SJSA1 (cell line): ENCODE measurements at places on chromosomes 4 and X.

DNA sequence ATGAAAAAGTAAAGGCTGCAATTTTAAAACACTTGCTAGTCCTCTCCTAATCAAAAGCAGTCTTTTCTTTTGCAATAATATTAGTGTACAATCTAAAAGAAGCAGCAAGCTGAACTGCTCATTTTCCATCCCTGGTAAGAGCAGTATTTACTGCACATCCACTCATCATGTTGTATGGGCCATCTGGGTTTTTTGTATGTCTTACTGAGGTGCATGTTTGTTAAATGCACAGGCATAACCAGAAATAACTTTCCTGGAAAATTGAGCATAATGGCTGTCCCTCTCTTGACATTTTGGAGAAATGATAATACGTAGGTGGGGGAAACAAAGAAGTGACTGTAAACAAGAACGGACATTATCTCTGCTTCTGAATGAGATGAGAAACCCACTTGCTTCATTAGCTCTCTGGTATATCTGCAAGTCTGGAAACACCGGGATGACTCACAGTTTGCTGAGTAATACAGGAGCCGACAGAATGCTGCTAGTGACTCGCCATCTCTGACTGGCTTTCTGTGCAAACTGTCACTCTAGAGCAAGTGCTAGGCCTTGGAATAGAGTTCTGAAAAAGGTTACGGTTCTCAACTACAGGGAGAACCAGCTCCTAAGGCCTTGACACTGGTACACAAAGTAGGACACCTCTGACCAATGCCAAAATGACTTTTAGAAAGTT, 85.7 kb upstream of the MTM1 start:
- DNase-seq: no peak

DNA sequence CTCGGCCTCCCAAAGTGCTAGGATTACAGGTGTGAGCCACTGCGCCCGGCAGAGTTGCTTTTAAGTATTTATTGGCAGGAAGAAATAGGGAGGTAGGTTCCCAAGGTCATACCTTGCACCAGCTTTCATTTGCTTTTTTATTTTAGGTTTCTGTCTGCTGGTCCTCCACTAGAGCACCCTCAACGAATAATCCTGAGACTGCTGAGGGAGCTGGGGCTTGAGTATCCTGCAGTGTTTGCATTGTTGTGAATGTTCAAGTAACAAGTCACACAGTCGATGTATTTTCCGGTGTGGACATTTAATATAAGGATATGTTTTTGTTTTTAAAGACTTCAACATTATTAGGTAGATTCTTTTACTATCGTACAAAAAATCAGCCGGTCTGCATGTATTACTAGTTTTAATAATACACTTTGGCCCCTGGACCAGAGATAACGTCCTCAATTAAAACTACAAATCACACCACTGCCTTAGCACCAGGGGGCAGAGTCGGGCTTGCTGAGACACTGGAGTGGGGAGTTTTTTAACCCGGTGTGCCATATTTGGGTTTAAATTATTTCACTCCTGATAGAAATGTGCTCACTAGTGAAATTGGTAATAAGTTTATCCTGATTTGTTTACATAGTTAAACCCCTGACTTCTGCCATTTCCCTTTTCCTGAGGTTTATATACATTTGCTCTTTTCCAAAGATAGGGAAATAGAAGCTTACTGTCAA, 11.6 kb downstream of the SMIM20 start:
- DNase-seq: no peak

- DNase-seq: peak; percentile 36
Observed at GRCh38 chr4:1809754-1810502, 16.8 kb downstream of the FGFR3 start.

GRCh38 chr4:173699841-173700475, 169.9 kb upstream of the HAND2 start:
- no peak for DNase-seq

GRCh38 chr4:10455133-10455532, 2.1 kb downstream of the ZNF518B start:
- DNase-seq: no peak

GRCh38 chrX:52353838-52354237, 15.0 kb upstream of the XAGE2 start:
- DNase-seq: no peak

DNA sequence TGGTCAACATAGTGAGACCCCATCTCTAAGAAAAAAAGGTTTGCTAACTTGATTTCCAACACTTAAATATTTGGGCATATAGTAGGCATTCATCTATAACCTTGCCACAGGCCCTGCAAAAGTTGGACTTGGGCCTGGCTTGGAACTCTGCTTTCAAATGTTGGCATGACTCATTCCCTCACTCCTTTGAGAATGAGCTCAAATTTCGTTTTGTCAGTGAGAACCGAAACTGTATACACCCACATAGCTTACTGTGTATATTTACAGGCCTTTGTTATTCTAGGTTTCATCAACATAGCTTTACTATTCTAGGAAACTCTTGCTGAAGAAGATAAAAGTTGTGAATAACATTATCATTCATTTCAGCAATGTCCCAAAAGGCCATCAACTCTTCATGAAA, 88.7 kb upstream of the ELOVL6 start:
- peak; percentile 58 for DNase-seq

DNA sequence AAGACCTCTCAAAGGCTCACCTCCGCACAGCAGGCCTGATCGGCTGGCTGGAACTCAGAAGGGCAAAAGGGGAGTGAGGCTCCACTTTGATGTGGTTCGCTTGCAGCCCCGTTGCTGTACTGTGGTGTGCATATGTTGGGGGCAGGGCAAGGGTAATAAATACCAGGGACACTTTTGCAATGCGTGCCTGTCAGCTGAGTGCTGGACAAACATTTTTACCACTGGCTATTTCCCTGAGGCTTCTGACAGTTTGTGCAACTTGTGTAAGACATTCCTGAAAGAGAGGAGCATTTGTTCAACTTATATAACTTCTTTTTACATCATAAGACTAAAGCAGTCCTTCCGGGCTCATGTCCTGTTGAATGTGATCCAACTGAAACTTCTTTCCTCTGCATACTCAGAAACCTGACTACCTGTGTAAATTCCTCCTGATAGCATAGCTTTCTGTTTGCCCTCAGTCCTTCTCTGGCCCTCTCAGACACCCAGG, 82.3 kb downstream of the SPRY1 start:
- peak; percentile 48 for DNase-seq

- DNase-seq: no peak
Observed at GRCh38 chr4:2389691-2390090, 28.8 kb downstream of the ZFYVE28 start.

DNA sequence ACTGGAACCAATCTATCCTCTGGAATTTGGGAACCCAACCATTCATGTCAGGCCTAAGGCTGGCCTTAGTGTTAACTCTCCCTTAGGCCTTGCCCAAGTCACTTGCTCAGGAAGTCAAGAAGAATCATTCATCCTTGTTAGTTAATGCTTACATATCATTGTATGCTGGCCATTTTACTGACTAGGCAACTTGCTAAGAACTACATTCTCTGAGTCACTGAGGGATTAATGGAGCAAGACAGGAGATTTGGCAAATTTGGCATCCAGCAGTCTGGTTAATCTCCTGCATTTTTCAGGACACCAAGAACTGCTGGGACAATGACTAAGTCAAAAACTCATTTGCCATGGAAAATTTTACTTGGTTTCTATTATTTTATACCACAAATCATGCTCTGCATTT, 115.8 kb upstream of the DDIT4L start:
- no peak for DNase-seq

- DNase-seq: no peak
Observed at GRCh38 chrX:10360116-10360515, 203.3 kb downstream of the CLCN4 start.

- DNase-seq: peak; percentile 48
Observed at GRCh38 chr4:95548738-95549245, at the start of gene UNC5C. Gene UNC5C (minus strand): TSS chr4:95548973.

DNA sequence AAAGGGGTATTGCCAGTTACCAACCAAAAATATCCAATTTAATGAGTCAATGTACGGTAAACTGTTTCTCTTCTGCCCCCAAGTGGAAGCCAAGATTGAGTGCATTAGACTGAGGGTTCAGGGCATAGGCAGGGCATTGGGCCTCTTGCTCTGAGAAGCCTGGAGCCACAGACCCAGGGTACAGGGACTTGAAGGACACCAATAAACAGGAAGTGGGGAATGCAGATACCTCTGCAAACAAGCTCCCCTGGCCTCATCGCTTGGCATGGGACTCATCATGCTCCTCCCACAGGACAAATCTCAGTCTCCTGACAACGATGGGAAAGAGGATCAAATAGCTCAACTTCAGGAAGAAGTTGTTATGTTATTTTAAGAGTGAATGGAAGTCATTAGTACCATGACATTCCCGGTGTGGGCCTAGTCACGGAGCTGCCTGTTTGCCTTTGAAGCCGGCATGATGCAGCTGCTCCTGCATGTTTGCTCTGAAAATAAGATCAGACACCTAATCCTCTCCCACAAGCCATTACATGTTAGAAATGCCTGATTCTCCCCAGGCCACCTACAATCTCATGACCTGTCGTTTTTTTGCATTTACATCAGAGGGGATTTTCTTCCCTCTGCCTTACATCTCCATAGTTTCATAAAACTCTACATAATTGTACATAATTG, 224.2 kb downstream of the RCHY1 start:
- DNase-seq: no peak
